HFFc6 (cell line): ENCODE measurements at places on chromosomes 2 and 18. TPM values are rescaled to one million over a fixed set of nuclear protein-coding genes. Genes with fewer than 3 reads are reported as not detected.

The CTDP1 gene
- total RNA-seq: 15.6 and 17.2 TPM in 2 replicates

The TRIB2 gene
- total RNA-seq: 14.4 to 24.7 TPM (median 22.9 TPM) in 3 replicates

The SLC19A3 gene
- total RNA-seq: not detected in 3 replicates

The RUFY4 gene
- not detected in 3 replicates for total RNA-seq

The SIX3 gene
- not detected in 3 replicates for total RNA-seq

GRCh38 chr2:38601463-38602135 is 1.1 kb downstream of the HNRNPLL start:
- no peak for DNase-seq

- DNase-seq: no peak
Observed at GRCh38 chr18:39724652-39725051, 2159.1 kb upstream of the CELF4 start.

- DNase-seq: no peak
Observed at GRCh38 chr2:193462411-193462810, 1267.7 kb upstream of the TMEFF2 start.

- no peak for DNase-seq
Observed at GRCh38 chr2:25822190-25823117, 55.8 kb downstream of the ASXL2 start.

- DNase-seq: no peak
Observed at GRCh38 chr2:238294393-238295143, 6.2 kb upstream of the PER2 start.

DNA sequence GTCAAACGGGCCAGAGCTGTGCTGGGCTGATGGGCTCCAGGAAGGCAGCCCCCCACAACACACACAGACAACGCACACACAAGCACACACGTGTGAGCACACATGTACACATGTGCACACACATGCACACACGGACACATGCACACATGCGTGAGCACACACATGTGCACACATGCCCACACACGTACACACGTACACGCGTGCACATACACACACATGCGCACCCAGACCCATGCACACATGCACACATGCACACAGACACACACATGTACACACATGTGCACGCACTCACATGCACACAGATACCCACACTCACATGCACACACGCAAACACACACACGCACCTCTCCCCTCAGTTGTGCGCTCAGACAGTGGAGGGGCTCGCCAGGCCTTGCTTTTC is 31.2 kb upstream of the HPCAL1 start:
- DNase-seq: no peak

DNA sequence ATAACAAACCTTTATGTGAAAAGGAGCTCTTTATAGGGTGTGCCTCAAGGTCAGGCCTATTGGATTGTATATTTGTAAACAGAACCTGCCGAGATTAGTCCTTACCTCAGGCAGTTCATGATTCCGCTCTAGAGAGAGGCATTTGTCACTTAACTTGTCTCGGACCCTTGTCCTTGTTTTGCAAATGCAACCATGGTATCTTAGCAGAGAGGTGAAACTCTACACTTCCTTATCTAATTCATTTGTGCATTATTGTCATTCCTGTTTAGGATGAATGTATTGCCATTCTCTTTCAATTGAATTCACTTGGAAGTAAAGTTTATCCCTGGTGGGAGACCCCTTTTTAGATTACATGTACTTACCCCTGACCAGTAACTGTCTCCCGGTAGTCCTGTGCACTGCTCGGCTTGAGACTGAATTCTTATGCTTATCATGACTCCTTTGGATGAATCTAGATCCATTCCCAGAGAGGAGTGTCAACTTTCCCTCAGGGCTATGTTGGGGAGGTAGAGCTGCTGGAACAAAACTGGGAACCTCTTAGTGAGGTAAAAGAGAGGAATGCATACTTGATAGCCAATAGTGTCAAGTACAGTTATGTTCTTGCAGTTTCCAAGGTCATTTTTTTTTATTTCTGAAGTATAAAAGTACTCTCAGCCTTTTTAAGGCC is 46.6 kb downstream of the SGPP2 start:
- no peak for DNase-seq

DNA sequence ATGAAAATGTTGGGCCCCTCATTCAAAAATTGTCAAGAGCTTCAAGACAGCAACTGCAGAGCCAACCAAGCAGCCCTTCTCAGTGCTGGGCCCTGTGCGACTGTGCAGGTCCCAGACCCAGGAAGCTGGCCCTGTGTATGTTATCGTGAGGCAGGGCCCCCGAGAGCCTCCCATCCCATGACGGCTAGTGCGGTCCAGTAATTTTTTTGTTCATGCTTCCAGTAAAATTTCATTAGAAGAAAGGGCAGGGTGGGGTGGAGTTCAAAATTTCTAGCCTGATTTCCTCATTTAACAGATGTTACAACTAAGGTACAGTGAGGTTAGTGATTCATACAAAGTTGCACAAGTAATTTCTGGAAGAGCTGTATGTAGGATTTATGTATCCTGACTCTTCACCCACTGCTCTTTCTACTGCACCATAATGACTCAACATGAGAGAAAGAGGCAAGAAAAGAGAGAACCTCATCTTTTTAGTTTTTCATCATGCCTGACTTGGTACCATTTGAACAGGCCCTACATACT is 105.5 kb downstream of the ZEB2 start:
- peak; percentile 79 for DNase-seq

GRCh38 chr2:140861666-140862065 is 1269.2 kb downstream of the LRP1B start:
- DNase-seq: no peak

DNA sequence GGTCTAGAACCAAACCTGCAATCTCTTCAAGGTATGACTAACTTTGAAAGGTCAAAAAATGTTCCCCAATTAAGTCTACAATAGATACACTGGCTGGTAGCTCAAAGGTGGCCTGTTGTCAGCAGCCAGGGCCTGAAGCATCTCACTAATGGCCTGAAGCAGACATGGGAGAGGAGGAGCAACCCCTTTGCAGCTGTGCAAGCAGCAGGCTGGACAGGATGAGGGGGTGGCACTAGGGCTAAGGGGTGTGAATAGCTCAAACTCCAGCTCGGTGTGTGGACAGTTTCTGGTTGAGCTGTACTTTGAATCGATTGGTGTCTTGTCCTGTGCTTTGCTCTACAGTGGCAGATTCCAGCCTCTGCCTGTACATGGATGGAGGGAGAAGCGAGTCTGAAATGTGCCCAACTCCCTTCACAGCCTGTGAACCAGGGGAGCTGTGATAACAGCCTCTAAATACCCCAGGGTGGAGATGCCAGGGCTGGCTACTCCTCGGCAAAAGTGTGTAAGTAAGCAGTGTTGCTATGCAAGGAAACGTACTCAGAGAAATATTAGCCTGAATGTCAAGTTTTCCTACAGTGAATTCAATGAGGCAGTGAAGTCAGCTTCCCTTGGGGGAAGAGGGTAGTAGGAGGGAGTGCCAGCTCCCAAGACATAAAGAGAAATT is 34.7 kb upstream of the DTNB start:
- no peak for DNase-seq

DNA sequence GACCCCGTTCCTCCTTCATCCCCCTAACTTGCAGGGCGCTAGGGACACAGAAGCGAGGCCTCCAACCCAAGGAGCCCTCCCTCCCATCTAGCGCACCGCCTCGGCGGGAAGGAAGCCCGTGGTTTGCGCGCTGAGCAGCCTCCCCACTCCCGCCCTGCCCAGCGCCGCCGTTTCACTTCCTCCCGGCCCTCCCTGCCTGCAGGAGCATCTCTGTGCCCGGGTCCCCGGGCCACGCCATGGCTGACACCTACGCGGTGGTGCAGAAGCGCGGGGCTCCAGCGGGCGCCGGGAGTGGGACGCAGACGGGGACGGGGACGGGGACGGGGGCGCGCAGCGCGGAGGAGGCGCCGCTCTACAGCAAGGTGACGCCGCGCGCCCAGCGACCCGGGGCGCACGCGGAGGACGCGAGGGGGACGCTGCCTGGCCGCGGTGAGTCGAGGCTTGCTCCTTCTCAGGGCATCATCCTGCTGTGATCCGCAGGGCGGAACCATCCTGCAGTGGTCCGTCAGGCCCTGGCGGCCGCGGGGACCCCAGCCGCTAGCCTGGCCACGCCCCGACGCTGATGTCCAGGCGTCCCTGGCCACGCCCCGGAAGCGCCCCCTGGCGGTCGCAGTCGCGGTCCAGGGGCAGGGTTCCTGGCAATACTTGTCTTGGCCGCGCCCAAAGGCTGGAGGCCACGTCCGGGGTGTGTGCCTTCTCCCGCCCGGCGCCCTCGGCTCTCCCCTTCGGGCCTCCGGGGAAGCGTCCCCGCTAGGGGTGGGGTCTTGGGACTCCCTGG is 16.4 kb downstream of the PTPN18 start:
- DNase-seq: peak; percentile 77

DNA sequence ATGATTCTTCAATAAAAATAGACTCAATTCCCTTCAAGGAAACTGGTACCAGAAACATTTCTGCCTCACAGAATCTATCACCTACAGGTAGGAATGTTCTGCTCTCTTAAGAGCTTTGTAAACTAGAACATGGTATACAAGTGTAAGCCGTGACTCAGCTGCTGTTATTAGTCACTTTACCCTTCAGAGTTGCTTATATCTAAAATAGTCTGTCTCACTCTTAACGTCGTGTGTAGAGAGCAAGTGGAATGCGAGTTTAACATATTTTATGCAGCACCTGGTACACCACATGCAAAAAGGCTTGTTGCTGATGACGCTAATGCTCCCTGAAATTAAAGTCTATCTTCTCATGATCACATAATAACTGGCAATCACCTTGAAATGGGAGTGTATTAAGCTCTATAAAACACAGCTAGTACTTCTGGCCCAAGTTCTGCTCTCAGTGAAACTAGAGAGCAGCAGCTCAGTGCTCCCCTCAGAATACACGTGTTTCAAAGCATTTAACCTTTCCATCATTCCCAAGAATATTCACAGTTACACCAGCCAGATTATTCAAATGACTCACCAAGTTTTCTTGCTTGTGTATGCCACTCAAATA is 420.0 kb downstream of the ZEB2 start:
- peak; percentile 89 for DNase-seq

DNA sequence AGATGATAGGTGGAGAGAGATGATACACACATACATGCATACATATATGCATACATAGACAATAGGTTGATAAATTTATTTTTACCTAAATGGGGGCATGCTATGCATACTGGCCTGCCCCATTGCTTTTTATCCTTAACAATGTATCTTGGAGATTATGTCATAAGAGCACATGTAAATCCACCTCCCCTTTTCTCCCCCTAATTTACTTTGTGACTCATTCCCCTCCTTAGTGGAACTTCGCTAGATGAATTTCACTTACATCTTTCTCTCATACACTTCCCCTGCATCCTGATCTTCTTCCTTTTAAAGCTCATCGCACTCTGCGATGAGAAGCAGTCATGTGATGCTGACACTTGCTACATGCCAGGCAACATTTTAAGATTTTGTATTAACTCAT is 223.6 kb downstream of the C1D start:
- DNase-seq: peak; percentile 39
